ENCODE measurements at places on chromosomes 11 and 22.

DNA sequence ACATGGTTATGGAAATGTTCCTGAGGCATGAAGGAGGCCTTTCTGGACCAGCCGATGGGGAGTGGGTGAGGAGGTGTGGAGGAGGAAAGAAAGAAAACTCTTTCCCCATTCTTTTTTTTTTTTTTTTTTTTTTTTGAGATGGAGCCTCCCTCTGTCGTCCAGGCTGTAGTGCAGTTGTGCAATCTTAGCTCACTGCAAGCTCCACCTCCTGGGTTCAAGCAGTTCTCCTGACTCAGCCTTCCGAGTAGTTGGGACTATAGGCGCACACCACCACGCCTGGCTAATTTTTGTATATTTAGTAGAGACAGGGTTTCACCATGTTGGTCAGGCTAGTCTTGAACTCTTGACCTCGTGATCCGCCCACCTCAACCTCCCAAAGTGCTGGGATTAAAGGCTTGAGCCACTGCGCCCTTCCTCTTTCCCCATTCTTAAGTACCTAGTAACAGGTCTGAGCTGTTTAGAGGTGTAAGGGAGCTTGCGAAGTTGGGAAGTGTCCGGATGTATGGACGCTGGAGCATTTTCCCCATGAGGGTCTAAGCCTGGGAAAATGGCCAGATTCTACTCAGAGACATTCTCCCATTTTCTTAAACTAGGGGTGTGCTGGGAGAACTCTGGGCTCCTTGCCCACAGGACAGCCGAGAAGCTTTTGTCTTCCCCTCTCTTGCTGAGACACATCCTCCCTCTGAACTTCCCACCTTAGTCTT is 135.8 kb downstream of the TEAD1 start:
- no peak for DNase-seq

- DNase-seq = no peak
Measured at GRCh38 chr11:36376009-36376887, 80.2 kb downstream of the PRR5L start.

GRCh38 chr11:2734181-2735052 is 34.6 kb upstream of the KCNQ1OT1 start:
- no peak for DNase-seq

GRCh38 chr22:46355369-46355995 is 20.0 kb downstream of the TRMU start:
- DNase-seq = peak; percentile 44

DNA sequence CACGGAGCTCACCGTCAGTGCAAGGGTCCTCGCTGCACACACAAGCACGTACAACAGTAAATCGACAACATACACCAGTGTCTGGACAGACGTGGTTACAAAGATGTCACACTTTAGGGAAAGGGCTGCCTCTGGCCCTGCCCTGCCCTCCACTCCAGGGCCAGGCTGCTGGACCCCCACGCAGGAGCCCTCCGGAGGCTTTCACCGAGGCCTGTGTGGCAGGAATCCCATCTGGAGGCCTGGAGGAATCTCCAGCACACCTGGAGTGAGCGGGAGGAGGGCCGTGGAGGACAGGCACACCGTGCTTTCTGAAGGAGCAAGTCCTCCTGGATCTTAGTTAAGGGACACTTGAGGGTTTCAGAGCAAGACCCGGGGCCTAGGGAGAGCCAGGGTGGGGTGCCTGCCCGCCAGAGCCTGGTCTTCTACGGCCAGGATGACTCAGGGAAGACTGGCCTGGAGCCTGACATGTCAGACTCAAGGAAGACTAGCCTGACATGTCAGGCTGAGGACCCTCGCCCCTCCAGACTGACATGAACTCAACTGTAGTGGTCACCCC is 2.1 kb upstream of the PIM3 start:
- DNase-seq = no peak

DNA sequence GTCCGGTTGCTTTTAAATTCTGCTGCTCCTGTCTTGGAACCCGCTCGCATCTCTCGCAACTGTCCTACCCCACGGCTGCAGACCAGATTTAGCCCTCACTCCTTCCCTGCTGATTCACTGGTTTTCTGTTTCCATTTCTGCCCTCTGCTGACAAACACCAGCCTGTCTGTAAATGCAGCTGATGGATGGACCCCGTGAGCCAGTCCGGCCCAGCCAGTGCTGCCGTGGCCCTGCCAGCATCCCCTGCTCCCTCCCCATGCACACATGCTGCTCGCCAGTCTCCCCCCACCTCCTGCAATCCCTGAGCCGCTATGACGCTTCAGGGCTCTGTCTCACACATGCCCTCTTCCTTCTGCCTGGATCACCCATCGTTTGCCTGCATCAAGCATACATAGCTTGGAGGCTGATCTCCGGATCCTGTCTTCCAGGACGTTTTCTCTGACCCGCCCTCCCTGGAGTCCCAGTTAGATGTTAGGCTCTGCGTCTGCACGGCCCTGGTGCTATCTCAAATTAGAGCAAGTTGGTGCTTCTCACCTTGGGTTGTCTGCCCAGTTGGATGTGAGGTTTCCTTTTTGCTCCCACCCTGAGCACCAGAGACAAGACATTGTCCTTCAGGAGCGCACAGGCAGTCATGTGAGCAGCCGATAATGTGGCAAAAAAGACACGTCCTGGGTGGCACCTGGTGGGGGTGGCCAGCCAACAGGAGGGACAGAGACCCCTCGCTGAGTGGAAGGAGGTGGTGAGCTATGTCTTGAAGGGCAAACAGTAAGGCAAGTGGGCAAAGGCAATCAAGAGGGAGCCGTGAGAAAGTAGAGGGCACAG is 4.3 kb upstream of the ACR start:
- DNase-seq = no peak

GRCh38 chr11:60910281-60910687 is 3.7 kb upstream of the TMEM109 start:
- DNase-seq = no peak

DNA sequence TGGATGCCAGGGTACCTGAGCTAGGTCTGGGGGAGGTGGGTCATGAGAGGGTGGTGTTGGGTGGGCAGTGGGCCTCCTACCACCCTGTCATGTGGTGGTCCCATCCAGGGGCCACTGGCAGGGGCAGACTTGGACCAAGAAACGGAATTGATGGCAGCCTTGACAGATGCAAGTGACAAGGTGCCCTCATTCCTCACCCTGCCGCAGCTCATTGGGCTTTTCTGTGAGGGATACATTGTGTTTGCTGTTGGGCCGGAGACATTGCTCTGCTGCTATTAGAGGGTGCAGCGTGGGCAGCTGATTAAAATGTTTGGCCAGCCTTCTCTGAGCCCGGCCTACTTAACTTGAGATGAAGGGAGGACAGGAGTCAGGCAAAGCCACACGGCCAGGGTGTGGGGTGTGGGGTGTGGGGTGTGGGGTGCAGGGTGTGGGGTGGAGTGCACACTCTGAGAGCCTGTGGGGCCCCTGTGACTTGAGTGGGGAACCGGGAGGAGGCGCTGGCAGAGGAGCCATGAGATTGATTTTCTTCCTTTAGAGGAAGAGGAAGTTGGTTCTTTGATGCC is 351.5 kb downstream of the TBC1D22A start:
- DNase-seq = no peak

DNA sequence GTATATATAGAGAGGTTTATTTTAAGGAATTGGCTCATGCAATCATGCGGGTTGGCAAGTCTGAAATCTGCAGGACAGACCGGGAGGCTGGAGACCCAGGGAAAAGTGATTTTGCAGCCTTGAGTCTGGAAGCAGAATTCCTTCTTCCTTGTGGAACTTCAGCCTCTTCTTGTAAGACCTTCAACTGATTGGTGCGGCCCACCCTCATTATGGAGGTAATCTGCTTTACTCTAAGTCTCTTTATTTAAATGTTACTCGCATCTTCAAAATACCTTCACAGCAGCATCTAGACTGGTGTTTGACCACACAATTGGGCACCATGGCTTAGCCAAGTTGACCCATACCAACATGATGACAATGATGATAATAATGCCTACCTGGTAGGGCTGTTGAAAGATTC is 17.8 kb downstream of the MB start:
- DNase-seq = no peak

DNA sequence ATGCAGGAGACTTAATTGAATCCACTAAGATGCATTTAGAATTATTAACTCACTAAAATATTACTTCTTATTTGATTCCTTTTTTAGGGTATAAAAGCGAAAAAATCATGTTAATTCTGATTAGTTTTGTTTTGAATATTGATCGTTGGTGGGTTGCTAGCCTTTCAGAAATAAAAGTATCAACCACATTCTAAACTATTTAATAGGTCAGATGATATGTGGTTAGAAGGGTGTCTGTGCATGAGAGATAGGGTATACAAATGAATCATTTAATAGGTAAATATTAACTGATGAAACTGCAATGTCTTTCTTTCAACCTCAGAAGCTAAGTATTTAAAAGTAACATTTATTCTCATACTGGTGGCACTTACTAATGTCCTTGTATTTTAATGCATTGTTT is 515.1 kb downstream of the CNTN5 start:
- no peak for DNase-seq

DNA sequence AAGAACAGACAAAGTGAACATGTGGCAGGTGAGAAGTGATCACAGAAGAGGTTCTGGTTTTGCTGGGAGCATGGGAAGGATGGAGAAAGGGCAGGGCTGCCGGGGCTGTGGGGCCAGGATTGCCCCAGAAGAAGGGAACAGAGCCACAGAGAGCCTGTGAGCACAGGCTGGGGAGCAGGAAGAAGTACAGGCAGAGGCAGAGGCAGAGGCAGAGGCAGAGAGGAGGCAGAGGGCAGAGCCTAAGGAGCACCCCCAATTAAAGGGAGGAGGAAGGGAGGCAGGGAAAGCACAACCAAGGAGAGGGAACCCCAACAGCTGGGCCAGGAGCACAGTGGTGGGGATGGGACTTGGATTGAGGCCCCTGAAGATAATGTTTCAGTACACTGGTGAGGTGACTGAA is 51.5 kb downstream of the SGSM3 start:
- DNase-seq = no peak

DNA sequence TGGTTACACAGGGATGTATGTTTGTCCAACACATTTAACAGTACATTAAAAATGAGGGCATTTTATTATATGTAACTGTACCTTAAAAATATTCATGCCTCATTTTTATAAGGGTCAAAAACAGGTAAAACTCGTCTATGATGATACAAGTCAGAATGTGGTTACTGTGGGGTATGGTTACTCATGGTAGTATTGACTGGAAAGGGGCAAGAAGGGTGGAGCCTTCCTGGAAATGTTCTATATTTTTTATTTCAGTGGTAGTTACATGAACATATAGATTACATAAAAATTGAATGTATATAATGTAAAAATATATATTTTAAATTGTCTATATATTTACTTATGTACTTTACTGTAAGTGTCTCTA is 99.8 kb downstream of the STIM1 start:
- no peak for DNase-seq

GRCh38 chr22:37358917-37359316 is 68.4 kb downstream of the ELFN2 start:
- DNase-seq = no peak

- DNase-seq = no peak
Measured at GRCh38 chr11:35998634-35999033, 54.8 kb downstream of the LDLRAD3 start.

- DNase-seq = no peak
Measured at GRCh38 chr11:8287297-8287696, 23.6 kb upstream of the LMO1 start.

GRCh38 chr22:41939981-41940831 is 6.7 kb downstream of the CENPM start:
- no peak for DNase-seq

DNA sequence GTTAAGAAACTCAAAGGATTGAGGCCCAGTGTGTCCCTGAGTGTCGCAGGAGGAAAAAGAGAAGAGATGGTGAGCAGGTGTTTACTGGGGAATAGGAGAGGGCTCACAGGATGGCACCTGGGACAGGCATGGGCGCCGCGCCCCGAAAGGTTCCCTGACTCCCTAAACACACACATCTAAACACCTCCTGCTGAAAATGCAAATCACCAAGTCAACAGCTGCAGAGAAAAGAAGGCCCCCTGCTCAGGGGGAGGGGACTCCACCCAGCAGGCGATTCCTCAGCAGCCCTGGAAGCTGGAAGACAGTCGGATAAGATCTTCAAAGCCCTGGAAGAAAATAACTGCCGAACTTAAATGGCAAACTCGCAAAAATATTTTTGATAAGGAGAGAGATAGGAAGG is 377.2 kb downstream of the BRD1 start:
- DNase-seq = no peak

- peak; percentile 34 for DNase-seq
Measured at GRCh38 chr11:117817368-117818040, 7.0 kb downstream of the FXYD2 start.

- DNase-seq = no peak
Measured at GRCh38 chr11:113163291-113164030, 150.9 kb upstream of the TTC12 start.

- DNase-seq = no peak
Measured at GRCh38 chr11:118627566-118627965, 20.2 kb downstream of the PHLDB1 start.

Measured in NCI-H460 (cell line).